Right renal pelvis (tissue), 4 donors: ENCODE measurements at places on chromosomes 3 and 15. TPM values are rescaled to one million over a fixed set of nuclear protein-coding genes. Genes with fewer than 3 reads are reported as not detected.

- DNase-seq: no peak
These were observed at the start of gene RASGRP1 for GRCh38 chr15:38564557-38565286. Gene RASGRP1, minus strand, starts transcription at chr15:38564814. Its CDS starts 186 bp downstream, at chr15:38564628.

Gene CCDC191
- 19.1 TPM for polyA plus RNA-seq

Gene WDR73
- polyA plus RNA-seq: 43.6 TPM

Gene ROBO2
- 95.2 TPM for polyA plus RNA-seq

- no peak for DNase-seq
These were observed 308.3 kb downstream of the GAP43 start for GRCh38 chr3:115931581-115931980.
